ENCODE measurements at places on chromosomes 3 and 15.
A peak's percentile ranks its signal among the peaks of the same experiment; 100 is the strongest.

- DNase-seq: no peak
Observed at GRCh38 chr3:65807225-65807624, 231.5 kb downstream of the MAGI1 start.

- peak; percentile 42 for DNase-seq
Observed at GRCh38 chr3:3798631-3799113, 559 bp upstream of the LRRN1 start.

DNA sequence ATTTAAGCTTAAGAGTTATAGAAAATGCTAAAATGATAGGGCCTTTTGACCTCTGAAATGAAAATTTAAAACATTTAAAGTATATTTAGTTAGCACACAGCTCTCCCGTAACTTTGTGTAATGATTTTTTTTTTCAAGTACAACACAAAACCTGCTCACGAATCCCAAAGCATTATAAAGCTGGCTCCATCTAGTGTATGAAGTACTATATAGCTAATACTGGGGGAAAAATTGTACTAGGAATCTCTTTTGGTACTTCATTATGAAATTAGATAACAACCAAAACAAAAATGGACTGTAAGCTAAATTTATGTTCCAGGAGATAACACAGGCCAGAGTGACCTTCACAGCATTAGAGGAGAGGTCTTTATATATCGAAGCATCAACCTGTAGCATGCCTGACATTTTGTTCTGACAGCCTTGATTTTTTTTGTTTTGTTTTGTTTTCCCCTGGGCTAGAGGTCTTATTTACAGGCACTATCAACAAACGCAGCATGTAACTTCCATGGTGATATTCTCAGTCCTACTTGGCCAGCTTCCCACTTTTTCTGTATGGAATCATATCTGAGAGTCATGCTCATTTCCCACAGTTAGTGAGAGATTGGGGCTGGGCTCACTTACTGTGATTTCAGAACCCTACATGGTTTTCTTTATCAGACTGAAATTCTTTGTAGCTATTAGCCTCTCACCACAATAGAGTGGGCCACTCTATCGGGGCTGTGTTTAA lies 116.3 kb downstream of the MITF start:
- no peak for DNase-seq

DNA sequence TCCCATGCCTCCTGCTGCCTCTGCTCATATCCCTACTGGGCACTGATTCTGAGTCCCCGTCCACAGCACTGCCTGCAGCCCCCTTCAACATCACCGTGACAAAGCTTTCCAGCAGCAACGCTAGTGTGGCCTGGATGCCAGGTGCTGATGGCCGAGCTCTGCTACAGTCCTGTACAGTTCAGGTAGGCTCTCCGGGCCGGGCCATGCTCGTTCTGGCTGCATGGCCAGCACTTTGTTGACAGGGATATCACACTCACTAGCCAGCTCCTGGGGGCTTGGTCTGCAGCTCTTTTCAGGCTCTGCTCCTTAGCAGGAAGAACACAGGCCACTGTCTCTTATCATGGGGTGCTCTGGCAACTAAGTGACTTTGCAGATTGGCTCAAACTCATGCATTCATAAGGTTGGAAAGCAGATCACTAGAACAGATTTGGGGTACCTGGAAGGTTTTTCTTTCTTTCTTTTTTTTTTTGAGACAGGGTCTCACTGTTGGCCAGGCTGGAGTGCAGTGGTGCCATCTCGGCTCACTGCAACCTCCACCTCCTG lies 6.0 kb downstream of the TYRO3 start:
- no peak for DNase-seq

DNA sequence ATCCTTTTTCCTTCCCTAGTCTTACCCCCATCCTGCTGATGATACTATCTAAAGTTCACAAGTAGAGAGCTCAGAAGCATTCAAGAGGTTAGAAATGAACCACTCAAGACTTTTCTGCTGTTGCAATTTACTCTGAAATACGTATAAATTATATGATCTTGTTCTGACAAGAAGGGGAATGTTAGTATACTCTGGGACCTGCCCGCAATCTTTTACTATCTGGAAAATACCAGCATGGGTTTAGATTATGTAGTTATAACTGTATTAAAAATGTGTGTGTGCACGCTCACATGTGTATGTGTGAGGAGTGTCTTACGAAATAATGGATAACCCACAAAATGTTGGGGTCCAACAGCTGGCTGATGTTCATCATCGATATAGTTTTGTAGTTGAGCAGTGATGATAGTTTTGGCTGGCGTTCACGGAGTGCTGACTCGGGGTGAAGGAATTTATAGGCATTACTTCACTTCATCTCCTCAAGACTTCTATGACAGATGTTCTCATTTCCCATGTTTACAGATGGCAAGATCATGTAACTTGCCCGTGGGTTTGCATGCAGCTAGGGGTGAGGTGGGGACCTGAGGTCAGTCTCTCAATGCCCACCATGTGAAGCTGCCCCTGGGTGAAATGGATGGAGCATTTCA lies 297.5 kb upstream of the LYSMD4 start:
- DNase-seq: no peak

GRCh38 chr3:20060974-20061685 lies 20.9 kb downstream of the KAT2B start:
- DNase-seq: no peak

DNA sequence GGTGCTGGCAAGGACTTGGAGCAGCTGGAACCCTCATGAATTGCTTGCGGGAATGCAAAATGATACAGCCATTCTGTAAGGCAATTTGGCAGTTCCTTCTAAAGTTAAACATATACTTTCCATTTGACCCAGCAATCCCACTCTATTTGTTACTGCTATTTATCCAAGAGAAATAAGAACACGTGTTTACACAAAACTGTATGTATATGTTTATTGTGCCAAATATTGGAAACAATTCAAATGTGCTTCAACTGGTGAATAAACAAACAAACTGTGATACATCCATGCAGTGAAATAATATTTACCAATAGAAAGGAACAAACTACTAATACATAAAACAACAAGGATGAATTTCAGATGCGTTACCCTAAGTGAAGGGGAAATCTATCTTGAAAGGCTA lies 60.0 kb upstream of the NTRK3 start:
- no peak for DNase-seq

- DNase-seq: peak; percentile 41
Observed at GRCh38 chr15:62934236-62934971, 108.1 kb upstream of the TPM1 start.

- DNase-seq: no peak
Observed at GRCh38 chr3:131778526-131778925, 256.3 kb downstream of the CPNE4 start.

- no peak for DNase-seq
Observed at GRCh38 chr3:157789162-157789561, 285.9 kb upstream of the VEPH1 start.

- no peak for DNase-seq
Observed at GRCh38 chr3:157111518-157111917, 48.4 kb downstream of the CCNL1 start.

DNA sequence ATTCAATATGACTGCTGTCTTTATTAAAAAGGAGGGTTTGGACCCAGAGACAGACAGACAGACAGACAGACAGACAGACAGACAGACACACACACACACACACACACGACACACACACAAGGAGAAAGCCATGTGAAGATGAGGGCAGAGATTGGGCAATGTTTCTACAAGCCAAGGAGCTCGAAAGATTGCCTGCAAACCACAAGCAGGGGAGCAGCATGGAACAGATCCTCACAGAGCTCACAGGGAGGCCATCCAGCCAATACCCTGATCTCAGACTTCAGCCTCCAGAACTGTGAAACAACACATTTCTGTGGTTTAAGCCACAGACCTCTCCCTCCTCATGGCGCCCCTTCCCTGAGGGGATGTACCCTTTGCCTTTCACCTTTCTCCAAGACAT lies 35.8 kb upstream of the ABHD2 start:
- no peak for DNase-seq

DNA sequence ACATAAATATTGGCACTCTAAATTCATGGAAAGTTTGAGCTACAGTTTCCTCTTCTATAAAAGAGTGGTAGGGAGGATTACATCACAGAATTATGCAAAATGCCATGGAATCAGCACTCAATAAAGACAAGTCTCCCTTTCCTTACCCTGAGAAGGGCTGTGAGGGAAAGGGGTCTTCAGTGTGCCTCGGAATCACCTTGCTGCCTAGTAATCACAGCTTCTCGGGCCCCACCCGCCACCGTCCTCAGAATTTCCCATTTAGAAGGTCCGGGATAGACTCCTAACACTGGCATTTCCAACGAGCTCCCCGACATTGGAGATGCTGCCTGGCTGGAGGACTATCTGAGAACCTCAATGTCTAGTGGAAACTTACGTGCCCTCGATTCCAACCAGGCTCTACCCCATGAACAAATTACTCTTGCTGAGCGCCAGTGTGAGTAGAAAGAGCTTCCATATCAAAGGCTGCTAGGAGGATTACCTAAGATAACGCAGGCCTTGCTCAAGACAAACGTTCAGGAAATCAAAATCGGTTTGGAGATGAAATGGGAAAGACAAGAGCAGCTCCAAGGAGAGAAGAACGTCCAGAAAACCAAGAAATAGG lies 92.1 kb upstream of the CHD2 start:
- DNase-seq: peak; percentile 25

DNA sequence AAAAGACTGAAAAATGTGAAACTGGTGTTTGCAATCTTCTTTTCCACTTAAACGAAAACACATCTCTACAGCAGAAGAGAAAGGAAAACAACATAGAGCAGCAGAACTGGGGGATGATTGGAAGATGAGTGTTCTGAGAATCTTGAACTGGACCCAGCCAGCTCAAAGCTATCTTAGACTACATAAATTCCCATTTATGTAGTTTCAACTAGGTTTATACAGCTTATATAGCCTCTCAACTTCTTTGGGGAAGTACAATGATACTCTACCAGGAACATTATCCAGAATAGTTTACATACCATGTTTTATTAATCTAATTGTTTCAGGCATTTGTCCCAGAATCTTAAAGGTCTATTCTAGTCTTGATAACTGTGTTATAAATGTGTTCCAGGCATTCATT lies 658.2 kb upstream of the LMCD1 start:
- peak; percentile 32 for DNase-seq

- peak; percentile 27 for DNase-seq
Observed at GRCh38 chr3:48402281-48402732, 27.6 kb downstream of the PLXNB1 start.

DNA sequence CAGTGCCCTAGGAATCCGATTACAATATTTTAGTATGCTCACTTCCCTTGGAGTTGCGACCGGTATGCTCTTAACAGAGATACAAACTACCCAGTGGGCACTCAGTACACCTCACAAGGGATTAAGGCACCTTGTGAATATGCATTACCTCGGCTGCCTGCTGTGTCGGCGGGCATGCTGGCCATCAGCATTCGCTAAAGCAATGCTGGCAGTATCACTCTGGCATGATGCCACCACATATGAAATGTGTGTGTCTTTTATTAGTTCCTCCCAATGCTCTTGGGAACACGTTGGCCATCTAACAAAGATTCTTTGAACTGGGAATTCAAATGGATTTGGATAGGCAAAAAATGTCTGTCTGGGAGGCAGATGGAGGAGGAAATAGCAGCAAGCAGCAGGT lies 67.4 kb upstream of the FOXB1 start:
- no peak for DNase-seq

DNA sequence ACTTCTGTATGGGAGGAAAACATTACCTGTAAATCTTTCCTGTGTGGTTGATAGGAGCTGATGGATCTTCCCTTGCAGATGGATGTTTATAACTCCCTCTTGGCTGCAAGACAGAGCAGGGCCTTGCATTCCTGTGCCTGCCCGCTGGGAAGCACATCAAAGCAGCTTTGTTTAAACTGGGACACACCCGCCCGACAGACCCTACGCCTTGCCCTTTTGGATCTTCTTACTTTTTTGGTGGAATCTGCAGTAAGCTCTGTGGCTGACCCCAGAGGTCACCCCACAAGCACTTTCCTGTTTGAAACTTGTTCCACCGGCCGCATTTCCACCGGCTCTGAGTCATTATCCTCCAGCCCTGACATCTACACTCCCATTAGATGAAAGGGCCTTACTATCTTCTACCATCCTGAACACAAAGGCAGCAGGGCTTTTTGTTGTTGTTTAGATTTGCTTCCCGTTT lies 244.1 kb upstream of the STT3B start:
- DNase-seq: peak; percentile 16

- no peak for DNase-seq
Observed at GRCh38 chr3:120681506-120682038, 467 bp downstream of the HGD start.

GRCh38 chr3:192273001-192273696 lies 454.2 kb downstream of the FGF12 start:
- no peak for DNase-seq

- no peak for DNase-seq
Observed at GRCh38 chr15:70048198-70048565, 49.5 kb downstream of the TLE3 start.

DNA sequence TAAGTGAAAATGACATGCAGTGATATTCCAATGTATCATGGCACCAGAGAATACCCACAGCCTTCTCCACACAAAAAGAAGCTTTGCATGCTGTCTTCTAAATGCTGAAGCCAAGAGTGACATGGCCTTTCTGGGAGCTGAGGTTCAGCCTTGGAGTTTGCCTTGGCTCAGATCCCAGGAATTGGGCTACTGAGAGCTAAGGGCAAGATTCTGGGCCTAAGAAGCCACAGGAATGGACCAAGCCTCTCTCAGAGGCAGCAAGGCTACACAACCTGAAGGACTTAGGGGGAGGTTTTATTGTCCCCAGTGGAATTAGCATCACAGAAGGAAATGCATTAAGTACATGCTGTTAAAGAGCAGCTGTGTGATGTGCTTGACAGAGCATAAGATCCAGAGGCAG lies 1078.5 kb downstream of the TUSC7 start:
- peak; percentile 43 for DNase-seq

DNA sequence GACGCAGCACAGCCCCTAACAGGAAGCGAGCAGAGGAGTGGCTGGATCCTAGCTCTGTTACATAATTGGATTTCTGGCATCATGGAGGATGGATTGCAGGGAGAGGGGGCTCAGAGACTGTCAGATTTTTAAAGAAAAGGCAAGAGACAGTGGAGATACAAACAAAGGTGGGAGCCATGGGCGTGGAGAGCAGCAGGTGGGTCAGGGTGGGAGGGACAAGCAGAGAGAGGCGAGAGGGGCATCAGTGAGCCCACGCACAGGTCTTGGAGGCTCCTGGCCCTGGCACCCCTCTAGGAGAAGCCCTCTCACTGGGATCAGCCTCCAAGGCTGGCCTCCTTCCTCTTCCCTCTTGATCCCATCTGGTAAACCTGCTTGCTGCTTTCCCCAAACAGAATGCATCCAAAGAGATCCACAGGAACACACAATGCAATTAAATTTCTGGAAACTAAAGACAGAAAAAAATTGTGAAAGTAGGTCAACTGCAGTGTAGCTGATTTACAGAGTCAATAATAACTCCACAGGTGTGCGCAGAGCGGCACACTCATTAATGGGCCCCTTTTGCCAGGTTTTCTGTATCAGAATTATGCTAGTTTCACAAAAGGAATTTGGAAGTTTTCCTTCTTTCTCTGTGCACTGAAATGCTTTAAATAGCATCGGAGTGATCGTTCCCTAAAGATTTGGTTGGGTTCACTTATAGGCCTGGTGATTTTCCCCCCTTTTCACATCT lies 66.1 kb downstream of the LSM3 start:
- DNase-seq: no peak
